Stimulated activated CD8-positive, alpha-beta memory T cell treated with anti-CD3 and anti-CD28 coated beads, Interleukin-2, amount 100 ng/mL, for 1 hour (primary cell): ENCODE measurements at places on chromosomes 11 and 22.

DNA sequence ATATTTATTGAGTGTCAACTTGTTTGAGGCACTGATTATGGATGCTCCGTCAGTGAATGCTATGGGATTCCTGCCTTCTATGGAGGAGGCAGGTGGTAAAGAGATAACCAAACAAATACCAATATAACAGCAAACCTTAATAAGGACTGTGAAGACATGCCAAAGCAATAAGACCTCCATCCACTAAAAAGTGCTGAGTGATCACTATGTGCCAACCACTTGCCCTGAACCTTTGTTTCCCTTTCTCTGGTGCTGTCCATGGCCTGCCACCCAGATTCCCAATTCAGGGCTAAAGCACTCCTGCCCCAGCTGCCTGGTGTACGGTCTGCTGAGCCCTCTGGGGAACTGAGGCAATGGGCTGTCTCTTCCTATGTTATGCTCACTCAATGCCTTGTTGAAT lies 1074.9 kb downstream of the OPCML start:
- no peak for DNase-seq

DNA sequence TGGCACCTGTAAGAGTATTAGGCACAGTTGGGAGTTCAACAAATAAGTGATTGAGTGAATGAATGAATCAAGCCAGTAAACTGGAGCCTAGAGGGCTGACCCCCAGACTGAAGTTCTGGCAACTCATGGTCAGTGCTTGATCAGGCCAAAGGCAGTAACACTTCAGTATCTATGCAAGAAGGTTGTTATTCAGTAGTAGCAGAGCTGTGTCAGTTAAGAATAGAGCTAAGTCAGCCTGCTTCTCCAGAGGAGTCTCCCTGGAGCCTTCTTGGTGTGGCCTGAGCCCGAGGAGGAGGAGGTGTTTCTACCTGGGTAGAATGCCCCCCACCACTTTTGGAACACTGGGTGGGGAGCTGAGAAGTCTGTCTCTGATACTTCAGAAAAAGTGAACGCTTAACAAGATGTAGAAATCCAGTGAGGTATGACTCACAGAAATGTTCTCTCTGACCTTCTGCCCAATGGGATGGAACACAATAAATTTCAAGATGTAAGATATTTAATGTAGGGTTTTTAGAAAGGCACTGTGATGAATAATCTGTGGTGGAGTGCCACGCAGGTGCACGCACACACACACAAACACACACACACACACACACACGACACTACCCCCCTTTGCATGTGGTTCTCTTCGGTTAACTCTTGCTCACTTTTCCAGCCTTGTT lies 219.9 kb downstream of the HIPK3 start:
- DNase-seq, result no peak

DNA sequence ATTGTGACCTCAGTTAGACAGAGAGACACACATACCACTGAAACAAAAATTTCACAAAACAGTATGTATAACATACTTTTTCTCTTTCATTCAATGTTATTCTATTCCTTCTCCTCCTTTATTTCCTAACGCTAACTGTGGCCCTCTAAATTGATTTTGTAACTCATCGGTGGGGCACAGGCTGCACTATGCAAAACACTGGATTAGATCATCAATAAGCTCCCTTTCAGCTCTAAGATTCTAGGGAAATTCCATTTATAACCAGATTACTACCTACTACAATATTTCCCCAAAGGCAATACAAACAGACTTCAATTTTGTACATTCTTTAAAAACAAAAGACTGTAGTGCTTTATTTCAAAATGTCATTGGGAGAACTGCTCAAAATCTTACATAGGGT lies 6.1 kb downstream of the FJX1 start:
- no peak for DNase-seq

GRCh38 chr11:95849087-95849825 lies 59.0 kb downstream of the CEP57 start:
- DNase-seq, result no peak

- DNase-seq, result no peak
These were observed 37.8 kb downstream of the ISX start for GRCh38 chr22:35103761-35104160.

GRCh38 chr22:25663654-25664053 lies 78.3 kb upstream of the MYO18B start:
- no peak for DNase-seq

- no peak for DNase-seq
These were observed 34.5 kb upstream of the CAT start for GRCh38 chr11:34404280-34404679.

- no peak for DNase-seq
These were observed 344 bp downstream of the IFT27 start for GRCh38 chr22:36775586-36775963.

DNA sequence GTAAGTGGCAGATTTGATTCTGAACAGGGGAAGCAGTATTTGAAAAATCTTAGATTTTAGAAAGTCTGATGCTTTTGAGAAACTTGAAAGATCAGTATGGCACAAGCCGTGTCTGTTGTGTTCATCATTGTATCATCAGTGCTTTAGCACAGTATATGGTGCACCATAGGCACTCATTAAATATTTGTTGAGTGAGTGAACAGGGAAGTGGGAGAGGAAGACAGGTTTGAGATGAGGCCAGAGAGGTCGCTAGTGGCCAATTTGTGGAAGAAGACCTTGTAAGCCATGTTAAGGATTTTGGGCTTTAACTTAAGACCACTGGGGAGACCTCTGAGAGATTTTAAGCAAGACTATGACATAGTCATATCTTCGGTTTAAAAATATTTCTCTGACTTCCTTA lies 12.9 kb downstream of the CHEK1 start:
- DNase-seq, result no peak

DNA sequence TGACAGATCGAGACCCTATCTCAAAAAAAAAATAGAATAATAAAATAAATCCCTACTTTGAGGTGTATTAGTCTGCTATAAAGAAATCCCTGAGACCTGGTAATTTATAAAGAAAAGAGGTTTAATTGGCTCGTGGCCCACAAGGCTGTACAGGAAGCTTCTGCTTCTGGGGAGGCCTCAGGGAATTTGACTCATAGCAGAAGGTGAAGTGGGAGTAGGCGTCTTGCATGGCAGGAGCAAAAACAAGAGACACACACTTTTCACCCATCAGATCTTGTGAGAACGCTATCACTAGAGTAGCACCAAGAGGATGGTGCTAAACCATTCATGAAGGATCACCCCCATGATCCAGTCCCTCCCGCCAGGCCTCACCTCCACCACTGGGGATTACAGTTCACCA lies 29.2 kb downstream of the CDPF1 start:
- no peak for DNase-seq

- no peak for DNase-seq
These were observed 68.2 kb downstream of the EMSY start for GRCh38 chr11:76512851-76513653.

DNA sequence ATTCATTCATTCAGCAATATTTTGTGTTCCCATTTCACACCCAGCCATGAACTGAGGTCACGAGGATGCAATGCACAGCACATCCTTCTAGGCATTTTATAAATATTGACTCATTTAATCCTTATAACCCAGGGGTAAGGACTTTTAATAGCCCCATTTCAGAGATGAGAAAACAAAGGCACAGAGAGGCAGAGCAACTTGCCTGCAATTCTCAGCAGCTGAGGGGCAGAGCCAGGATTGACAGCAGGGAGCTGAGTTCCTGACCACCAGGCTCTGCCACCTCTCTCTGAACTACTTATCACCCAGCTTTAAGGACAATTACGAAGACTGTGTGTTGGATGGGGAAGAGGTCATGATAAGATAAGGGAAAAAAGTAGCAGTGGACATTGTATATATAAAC lies 12.8 kb upstream of the FGF3 start:
- DNase-seq, result no peak

GRCh38 chr22:45785458-45785857 lies 113.8 kb downstream of the ATXN10 start:
- DNase-seq, result no peak

- no peak for DNase-seq
These were observed 2.0 kb upstream of the BSX start for GRCh38 chr11:122983438-122984185.

- no peak for DNase-seq
These were observed 38.9 kb upstream of the SCUBE2 start for GRCh38 chr11:9130297-9130696.

GRCh38 chr22:41661088-41661487 lies 27.6 kb downstream of the SNU13 start:
- DNase-seq, result no peak

DNA sequence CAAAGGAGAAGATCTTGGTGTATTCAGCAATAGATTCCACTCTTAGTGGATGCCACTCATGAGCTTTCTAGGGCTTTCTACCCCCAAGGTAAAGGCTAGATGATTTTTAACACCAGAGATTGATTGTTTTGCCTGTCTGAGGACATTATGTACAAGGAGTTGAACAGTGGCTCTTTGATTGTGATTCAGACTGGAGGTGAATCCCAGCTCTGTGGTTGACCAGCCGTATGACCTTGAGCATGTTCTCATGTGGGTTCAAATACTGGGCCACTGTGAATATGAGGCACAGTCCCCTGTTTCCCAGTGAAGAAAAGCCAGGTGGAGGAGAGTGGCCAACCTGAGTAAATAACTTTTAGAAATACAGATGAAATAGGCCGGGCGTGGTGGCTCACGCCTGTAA lies 24.0 kb upstream of the PARVB start:
- DNase-seq, result no peak

GRCh38 chr22:24803064-24803542 lies 2.9 kb upstream of the SGSM1 start:
- peak; percentile 32 for DNase-seq

GRCh38 chr11:8830641-8831040 lies 80.3 kb upstream of the AKIP1 start:
- no peak for DNase-seq

GRCh38 chr11:116281173-116282160 lies 491.3 kb downstream of the BUD13 start:
- no peak for DNase-seq

- DNase-seq, result no peak
These were observed 8.4 kb downstream of the KCTD17 start for GRCh38 chr22:37059876-37060449.

GRCh38 chr11:66767666-66768065 lies 38.6 kb upstream of the SPTBN2 start:
- no peak for DNase-seq

- no peak for DNase-seq
These were observed 654.2 kb downstream of the NELL1 start for GRCh38 chr11:21323617-21324016.

- no peak for DNase-seq
These were observed at the start of gene LRRC4C for GRCh38 chr11:41459465-41460401. TSS of gene LRRC4C (minus strand) at chr11:41459652.

GRCh38 chr11:81470446-81470845 lies 1263.2 kb downstream of the FAM181B start:
- DNase-seq, result no peak

DNA sequence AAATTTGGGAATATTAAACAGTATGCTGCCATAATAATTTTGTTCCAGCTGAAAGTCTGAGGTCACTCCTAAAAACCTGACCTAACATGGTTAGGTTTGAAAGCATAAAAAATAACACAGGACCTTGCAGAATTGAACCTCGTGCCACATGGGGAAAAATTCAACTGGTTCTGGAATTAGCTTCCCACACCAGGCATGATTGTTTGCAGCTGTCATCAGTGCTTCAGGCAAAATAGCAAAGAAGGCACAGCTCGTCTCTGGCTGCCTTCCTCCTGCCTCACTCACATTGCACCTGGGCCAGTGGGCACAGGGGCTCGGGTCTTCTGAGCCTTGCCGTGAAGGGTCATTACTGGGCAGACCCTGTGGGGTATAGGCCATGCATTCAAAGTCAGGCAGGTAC lies 153.8 kb upstream of the ARHGAP20 start:
- DNase-seq, result no peak

DNA sequence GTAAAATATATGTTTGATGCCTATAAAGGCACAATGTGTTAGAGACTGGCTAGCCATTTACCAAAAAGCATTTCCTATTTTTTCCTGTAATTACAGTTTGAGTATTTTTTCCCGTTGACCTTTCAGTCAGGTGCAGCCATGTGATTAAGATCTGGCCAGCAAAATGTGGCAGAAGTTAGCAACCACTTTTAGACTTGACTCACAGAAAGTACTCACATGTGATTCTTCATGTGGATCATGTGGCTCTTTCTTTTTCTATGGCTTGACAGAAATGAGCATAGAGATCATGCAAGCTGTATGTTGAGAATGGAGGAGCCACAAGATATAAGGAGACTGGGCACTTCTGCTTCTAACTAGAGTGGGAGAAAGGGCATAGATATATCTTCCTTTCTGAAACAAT lies 27.3 kb upstream of the RAB38 start:
- DNase-seq, result no peak

DNA sequence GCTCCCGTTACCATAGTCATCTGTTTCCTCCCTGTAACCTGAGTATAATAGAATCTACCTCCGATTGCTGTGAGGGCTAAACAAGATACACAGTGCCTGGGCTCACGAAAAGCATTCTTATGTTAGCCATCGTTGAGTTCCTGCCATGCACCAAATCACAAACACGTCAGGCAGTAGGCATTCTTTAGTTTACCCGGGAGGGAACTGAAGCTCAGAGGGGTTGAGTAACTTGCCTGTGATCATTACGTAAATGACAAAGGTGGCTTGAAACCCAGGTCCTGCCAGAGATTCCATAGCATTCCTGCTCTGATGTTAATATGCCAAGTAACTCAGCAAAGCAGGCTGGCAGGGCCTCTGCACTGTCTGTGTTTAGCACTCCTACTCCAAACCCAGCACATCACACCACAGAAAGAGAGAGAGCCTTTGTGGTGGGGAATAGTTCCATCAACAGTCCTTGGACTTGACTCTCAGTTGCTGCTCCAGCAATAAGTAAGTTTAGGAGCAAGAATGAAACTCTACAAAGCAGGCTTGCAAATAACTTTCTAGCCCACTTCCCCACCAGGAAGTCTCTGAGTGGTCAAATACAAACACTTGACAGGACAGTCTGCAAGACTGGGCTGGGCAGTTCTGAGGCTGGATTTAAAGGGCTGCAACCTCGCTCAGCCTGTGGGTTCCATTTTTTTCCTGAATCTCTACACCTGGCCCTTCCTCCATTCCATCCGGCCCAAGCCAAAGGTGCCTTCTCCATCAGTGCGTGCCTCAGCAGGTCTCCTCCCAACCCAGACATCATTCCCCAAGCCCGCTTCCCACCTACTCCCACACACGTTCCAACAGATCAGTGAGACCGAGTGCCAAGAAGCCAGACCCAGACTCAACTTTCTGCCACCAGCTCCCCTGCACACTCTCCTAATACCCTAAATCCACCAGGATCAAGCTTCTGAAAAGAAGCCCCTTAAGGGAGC lies 1.1 kb downstream of the SCN2B start:
- DNase-seq, result no peak

- no peak for DNase-seq
These were observed 101.5 kb downstream of the ST3GAL4 start for GRCh38 chr11:126456783-126457542.

- DNase-seq, result no peak
These were observed 4.4 kb upstream of the CD44 start for GRCh38 chr11:35134403-35135148.

- DNase-seq, result no peak
These were observed 425.9 kb downstream of the TMEM135 start for GRCh38 chr11:87463486-87464102.

DNA sequence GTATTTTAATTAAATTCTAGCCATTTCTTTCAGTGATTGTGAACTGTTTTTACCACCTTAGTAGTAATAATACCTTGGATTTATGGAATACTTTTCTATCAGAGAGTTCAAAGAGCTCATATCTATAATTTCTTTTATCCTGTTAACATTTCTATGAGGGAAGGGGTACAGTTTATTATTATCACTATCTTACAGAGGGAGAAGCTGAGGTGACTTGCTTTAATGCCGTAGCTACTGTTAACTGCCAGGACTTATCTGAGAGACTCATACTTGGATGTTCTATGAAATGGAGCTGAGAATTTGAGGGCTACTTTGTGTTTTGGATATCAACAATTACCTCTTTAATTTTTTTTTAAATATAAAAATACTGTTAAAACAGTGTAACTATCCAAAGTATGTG lies 3.3 kb downstream of the REXO2 start:
- DNase-seq, result no peak
